ENCODE measurements at places on chromosomes 1 and 21. TPM values are rescaled to one million over a fixed set of nuclear protein-coding genes. Genes with fewer than 3 reads are reported as not detected.

DNA sequence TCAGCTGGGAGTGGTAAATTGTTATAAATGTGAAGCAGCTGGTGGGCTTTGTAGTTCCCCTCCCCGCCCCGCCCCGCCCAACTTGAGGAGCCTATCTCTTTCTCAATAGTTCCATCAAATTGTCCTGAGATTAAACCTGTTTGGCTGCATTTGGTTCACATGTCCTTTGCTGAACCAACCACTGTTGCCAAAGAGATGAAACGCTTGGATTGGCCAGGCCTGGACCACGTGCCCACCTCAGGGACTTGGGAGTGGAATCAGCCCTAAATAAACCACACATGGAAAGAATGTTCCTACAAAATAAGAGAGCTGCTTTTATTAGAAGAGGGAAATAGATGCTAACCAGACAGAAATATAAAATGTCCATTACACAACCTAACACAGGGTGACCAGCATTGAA lies 424.9 kb upstream of the KAZN start:
- DNase-seq: no peak

- no peak for DNase-seq
These were observed 23.0 kb upstream of the TBX15 start for GRCh38 chr1:119011116-119011515.

GRCh38 chr1:61244114-61244513 lies 161.8 kb downstream of the NFIA start:
- no peak for DNase-seq

GRCh38 chr1:40344597-40344996 lies 27.5 kb upstream of the COL9A2 start:
- DNase-seq: no peak

GRCh38 chr1:151853411-151853943 lies at the start of gene THEM5:
Gene THEM5 (minus strand): TSS chr1:151853712. CDS start chr1:151853565, 147 bp downstream.
- DNase-seq: no peak

- DNase-seq: peak; percentile 63
These were observed 11.4 kb upstream of the MTARC1 start for GRCh38 chr1:220775240-220775853.

GRCh38 chr1:95650631-95651030 lies 416.6 kb downstream of the RWDD3 start:
- DNase-seq: no peak

DNA sequence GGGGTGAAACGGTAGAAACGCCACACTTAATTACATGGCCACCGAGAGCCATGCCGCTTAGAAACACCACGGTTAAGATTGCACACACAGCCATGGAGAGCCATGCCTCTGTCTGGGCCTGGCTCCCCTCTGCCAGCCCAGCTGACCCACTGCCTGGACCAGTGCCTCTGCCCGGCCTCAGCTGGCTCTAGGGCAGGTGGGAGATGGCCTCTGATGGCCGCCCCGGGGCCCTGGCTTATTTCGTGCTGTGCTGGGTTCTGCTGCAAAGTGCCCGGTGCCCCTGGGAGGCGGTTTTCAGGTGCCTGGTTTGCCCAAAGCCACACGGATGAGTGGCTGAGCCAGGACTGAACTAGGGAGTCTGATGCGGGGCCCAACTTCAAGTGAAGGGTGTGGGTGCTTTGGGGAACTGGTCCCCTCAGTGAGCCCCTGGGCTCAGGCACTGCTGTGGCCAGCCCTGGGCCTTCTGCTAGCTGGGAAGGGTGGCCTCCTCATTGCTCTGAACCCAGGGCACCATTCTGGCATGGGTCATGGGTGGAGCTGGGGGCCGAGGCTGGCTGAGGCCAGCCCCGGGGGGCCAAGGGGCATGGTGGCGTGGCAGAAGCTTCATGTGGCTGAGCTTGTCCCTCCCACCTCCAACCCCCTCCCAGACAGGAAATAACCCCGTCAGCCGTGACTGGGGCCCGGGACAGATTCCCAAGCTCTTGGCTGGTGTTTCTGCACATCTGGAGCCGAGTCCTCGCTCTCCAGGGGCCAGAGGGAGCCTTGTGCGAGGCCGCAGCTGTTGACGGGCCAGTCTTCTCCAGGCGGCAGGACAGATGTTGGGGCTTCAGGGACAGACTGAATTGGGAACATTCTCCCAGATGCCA lies 1.9 kb upstream of the GPR153 start:
- DNase-seq: peak; percentile 41

GRCh38 chr1:14648896-14649855 lies 50.7 kb downstream of the KAZN start:
- DNase-seq: no peak

DNA sequence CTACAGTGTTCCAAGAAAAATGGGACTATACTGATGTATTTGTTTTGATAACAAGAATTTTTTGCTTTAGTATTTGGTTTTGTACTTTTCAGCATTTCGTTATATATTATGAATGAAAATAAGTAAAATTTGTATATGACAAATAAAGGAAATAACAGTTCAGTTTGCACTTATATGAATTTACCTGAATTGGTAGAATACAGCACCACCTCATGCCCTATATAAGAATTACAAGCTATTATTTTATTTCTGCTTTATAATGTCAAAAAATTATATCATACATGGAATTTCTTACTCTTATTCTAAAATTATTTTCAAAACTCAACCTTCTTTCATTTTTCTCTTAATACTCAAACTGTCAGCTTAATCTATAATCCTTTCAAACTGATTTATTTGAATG lies 14.6 kb downstream of the EFCAB7 start:
- no peak for DNase-seq

GRCh38 chr1:224180783-224181452 lies 2.1 kb upstream of the DEGS1 start:
- no peak for DNase-seq

GRCh38 chr1:202374099-202374498 lies 25.6 kb downstream of the PPP1R12B start:
- DNase-seq: no peak

GRCh38 chr1:111770916-111771315 lies 15.2 kb downstream of the DDX20 start:
- no peak for DNase-seq

- no peak for DNase-seq
These were observed 7.6 kb downstream of the ZBTB48 start for GRCh38 chr1:6587261-6588005.

GRCh38 chr1:24865168-24865567 lies 64.9 kb downstream of the RUNX3 start:
- DNase-seq: peak; percentile 14

DNA sequence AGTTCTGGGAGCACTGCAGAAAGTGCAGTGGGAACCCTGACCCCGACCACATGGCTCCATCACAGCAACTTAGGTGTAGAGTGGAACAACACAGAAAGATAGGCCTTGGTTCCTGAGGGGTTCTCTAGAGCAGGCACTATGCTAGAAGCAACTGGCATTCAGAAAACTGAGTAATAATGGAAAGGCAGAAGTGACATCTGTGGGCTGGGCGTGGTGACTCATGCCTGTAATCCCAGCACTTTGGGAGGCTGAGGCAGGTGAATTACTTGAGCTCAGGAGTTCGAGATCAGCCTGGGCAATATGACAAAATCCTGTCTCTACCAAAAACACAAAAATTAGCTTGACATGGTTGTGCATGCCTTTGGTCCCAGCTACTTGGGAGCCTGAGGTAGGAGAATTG lies 5.3 kb downstream of the MRPS15 start:
- no peak for DNase-seq

DNA sequence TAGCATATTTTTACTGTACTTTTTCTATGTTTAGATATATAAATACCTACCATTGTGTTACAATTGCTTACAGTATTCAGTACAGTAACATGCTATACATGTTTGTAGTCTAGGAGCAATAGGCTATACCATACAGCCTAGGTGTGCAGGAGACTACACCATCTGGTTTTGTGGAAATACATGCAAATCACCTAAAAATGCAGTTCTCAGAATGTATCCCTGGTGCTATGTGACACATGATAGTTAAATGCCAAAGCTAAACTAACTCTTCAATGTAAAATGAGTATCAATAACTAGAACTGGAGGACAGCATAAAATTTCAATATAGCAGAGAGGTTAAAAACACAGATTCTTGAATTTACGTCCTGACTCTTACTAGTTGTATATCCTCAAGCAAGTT lies 14.8 kb downstream of the NUCKS1 start:
- DNase-seq: no peak

The SLC50A1 gene
- total RNA-seq: 95.8 TPM

The DYRK3 gene
- total RNA-seq: 0.61 TPM

The DUSP23 gene
- total RNA-seq: 33.6 TPM

The AJAP1 gene
- 1.1 TPM for total RNA-seq

All from mucosa of descending colon (tissue), 3 donors.